ENCODE measurements at places on chromosomes 4 and X.
A peak's percentile ranks its signal among the peaks of the same experiment; 100 is the strongest.

DNA sequence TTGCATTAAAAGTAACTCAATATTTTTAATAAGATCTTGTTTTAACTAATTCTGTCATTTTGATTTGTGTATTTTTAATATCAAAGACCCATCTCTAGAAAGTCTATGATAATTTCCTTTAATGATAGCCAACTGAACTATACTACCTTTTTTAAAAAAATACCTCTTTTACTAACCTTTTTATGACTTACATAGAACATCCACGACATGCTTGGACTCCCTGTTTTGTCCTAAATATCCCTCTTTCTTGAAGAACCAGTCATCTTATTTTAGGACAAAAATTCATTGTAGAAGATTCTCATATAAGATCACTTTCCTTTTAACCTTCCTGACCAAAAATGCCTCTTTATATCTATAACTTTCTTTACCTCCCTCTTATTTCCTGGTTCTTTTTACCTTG lies 76.8 kb upstream of the GC start:
- DNase-seq, result no peak

GRCh38 chrX:105758754-105759153 lies 63.6 kb upstream of the NRK start:
- no peak for DNase-seq

GRCh38 chr4:84578540-84579402 lies 4.2 kb upstream of the CDS1 start:
- peak; percentile 19 for DNase-seq

DNA sequence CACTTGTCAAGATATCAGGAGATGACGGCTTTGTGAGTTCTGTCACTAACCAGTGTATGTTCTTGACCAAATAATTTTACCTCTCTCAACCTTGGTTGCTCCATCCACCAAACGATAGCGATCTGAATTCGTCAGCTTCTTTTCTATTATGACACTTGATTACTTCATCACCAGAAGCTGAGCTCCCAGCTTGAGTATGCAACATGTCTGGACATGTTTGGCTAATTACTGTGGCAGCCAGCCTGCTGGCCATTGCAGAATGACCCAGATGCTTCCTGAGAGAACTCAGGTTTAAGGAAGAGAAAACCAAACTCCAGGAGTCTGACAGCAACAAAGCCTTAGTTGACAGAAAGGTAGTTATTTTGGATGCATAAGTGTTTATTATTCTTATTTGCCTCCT lies 46.4 kb upstream of the PARM1 start:
- DNase-seq, result no peak

DNA sequence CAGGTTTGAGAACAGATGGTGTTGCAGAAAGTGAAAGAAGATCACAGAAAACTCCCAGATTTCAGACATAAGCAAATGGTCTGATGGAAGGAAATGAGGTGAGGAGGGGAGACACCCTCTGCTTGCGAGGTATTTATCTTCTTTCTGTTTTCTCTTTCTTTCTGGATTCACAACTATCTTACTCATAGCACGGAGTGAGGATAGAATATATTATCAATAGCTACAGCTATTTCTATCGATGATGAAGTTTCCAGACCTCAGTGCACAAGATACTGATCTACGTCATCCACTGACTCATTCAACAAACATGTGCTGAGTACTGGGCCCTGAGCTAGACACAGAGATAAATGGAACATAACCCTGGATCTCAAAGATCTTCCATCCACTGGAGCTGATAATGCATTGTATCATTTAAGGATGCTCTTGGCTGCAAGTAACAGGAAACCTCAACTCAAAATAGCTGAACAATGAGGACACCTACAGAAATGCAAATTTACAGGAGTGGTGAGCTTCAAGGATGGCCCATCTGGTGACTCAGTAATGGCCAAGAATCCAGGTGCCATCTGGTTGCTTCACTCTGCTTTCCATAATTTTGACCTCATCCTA lies 21.2 kb downstream of the SLC2A9 start:
- no peak for DNase-seq
